ENCODE measurements at places on chromosomes 1 and 21.

DNA sequence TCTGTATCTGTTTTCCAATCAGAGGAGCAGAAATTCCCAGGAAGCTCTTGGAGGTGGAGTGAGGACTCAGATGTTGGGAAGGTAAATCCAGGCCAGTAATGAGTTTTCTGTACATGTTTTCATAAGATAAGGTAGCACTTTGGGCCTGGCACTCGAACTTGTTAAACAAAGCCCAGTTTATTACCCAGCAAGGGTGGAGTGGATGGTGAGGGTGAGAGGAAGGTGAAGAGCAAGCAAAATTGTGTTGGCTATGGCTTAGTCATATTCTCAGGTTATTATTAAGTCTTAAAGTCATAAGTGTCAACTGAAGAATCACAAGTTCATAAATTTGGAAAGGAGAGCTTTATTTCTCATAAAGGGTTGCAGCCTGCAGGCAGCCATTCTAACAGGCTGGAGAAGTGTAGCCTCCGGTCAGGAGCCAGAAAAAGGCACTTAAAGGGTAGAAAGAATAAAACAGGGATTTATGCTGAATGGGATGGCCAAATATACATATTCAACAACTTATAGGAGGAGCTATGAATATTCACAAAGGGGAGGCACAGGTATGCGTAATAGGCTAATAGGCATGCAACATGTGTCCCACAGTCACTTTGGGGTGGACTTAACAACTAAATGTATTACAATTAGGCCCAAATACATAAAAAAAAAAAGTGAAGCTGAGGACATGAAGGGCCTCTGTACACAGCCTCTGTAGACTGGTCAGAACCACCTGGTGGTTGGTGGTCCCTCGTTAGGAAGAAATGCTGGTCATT, 523.9 kb downstream of the LMO4 start:
- DNase-seq, result no peak

DNA sequence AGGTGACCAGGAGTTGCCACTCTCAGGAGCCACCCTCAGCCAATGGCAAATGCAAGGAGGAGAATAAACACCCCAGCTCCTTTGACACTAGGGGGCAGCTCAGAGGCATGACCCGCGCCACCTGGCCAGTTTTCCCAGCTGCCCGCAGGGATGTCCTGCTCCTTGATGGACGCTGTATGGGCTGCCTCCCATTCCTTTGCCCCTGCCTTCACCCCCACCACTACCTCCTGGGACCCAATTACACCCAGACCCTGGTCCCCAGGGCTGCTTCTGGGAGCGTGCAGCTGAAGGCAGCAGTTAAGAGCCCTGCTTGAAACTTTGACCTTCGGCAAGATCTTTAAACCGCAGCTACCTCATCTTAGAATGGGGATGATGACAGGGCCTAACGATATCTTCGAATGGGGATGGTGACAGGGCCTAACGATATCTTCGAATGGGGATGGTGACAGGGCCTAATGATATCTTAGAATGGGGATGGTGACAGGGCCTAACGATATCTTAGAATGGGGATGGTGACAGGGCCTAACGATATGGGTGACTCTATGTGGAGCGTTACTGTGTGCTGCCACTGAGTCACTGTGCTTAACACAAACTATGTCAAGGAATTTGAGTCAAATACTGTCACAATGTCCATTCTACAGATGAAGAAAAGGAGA, 163.0 kb upstream of the KAZN start:
- peak; percentile 51 for DNase-seq

DNA sequence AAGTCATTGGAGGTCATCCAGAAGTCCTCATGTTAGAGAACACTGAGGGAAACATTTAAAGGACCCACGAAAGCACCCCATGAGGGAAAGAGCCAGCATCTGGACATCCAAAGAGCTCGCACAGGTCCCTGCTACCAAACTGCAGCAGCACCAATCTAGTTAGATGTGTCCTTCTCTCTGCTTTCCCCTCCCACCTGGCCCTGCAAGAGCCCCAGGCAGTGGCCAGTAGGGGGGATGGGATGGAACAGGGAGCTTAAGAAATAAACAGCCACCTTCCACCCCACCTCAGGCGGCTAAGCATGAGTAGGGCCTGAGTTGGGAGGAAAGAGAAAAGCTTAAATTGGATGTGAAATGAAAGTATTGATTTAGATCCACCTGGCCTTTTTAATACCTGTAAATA, 175.9 kb upstream of the KCND3 start:
- DNase-seq, result no peak

GRCh38 chr1:230273141-230273710, 152.9 kb downstream of the PGBD5 start:
- DNase-seq, result no peak
